K562 (cell line): ENCODE measurements at places on chromosomes 7 and 10. TPM values are rescaled to one million over a fixed set of nuclear protein-coding genes. Genes with fewer than 3 reads are reported as not detected.

DNA sequence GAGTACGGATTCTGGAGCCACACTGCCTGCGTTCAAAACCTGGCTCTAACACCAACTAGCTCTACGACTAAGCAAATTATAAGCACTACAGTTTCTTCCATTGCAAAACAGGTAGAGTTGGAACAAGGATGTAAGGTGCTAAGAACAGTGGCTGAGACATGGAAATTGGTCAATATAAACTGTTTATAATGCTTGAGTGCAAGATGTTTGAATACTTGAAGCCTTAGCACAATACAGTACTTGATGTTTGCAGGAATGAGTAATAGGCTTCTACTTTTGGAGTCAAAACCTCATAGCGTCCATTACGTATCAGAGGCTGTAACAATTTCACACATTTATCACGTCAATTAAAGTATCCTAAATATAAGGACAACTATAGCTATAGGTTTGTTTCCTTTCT, 6.9 kb downstream of the NT5C2 start:
- no peak for DNase-seq

DNA sequence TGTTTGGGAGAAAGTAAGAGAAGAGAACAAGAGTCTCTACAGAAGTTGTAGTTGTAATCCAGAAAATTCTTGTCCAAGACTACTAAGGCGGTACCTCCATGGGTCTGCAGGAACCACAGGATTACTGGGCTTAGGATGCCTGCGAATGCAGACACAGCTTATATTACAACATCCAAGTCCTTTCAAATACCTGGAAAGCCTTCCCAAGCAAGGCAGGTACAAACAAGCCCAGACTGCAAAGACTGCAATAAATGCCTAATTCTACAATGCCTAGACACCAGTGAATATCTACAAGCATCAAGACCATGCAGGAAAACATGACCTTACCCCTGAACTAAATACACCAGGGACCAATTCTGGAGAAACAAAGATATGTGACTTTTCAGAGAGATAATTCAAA, 178.2 kb downstream of the ARL4A start:
- DNase-seq = no peak

The FFAR4 gene
- polyA plus RNA-seq = not detected in 2 replicates

DNA sequence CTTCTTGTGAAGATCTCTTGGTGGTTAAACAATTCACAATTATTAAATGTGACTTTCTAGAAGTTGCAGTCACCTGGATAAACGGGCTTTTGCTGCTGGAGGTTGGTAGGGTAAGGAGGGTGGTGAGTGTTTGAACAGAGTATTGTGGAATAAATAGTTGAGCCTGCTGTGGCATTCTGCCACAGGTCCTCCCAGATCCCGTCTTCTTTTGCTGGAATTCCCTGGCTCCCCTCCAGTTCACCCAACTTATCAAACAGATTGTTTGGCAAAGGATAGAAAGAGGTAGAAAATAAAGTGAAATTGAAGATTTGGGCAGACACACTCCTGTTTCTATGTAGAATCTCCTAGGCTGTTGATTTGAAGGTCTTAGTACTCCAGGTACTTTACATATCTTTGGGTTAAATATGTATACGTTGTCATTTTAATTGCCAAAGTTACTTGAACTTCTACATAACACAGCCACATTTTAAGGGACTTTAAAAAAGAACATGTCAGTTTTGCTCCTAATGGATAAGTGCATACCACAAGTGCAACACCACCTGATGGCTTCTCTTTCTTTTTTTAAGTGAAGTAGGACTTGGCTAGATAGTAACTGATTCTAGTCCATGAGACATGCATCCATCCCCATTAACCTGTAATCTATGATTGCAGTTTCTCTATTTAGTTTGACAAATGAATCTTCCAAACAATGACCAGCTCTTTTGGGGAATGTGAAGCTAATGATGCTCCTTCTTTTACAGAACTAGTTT, 83.0 kb downstream of the ARL4A start:
- no peak for DNase-seq

- peak; percentile 75 for DNase-seq
These were observed 167.7 kb upstream of the CCDC6 start for GRCh38 chr10:60073781-60074656.
